ENCODE measurements at places on chromosomes 12 and 14.

DNA sequence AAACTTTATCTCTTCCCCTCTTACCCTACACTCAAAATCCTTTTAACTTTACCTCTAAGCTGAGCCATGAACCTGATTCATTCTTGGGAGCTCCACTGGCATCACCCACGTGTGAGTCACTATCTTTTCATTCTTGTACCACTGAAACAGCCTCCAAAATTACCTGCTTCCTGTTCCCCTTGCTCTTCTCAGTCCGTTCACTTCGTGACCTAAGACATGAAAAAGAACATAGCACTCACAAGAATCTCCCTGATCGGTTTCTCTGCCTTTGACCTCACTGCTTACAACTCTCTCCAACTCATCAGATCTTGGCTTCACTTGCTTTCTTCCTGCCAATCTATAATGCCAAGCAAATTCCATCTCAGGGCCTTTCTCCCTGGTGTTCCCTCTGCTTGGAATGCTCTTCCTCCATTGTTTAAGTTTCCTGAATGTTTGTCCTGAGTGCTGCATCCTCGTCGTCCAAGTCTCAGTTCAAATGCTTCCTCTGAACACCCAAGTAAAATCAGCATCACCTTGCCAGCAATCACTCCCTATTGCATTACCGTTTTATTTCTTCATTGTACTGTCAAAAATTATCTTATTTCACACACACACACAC, 9.2 kb downstream of the GLIPR1 start:
- DNase-seq: no peak

DNA sequence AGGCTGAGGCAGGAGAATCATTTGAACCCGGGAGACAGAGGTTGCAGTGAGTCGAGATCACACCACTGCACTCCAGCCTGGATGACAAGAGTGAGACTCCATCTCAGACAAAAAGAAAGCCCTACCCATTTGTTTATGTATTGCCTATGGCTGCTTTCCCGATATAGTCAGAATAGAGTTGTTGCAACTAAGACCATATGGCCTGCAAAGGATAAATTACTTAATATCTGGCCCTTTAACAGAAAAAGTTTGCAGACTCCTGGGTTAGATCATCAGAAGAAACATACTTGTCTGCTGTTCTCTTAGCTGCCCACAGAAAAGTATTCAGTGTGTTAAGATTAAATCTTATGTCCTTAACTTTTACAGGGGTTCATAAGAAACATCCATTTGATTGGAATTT, 122.4 kb upstream of the VASH1 start:
- no peak for DNase-seq

DNA sequence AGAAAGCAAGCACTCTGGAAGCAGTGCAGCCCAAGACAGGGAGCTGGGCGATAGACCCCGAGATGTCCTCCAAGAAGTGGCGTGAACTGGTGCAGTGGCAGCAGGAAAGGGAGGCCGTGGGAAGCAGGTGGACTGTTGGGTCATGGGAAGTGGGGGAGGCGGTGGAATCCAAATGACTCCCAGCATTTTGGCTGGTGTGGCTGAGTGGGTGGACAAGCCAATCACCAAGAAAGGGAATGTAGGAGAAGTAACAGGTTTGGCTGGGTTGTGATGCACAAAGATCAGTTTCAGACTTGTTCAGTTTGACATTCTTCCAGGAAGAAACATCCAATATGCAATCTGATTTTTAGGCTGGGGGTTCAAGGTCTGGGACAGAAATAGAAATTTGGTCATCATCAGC, 46.0 kb upstream of the KTN1 start:
- no peak for DNase-seq

DNA sequence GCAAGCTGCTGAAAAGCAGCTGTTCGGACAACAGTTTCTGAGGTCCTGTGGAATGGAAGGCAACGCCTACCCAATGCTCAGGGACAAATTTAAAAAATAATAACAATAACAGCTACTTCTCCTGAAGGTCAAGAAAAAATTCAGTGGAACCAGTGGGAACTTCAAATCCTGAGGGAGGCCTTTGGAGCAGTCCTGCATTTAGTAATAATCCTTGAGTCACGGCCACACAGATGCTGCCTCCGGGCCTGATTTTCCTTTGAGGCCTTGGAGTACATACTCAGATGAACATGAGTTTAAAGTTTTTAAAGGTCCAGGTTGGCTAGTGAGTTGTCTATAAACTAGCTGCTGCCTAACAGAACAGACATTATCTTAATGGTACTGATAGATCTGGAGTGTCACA, 268.0 kb downstream of the MSRB3 start:
- no peak for DNase-seq

GRCh38 chr12:102390068-102390467, 90.3 kb downstream of the IGF1 start:
- DNase-seq: no peak

Data from H7 (cell line).